Stimulated activated CD8-positive, alpha-beta memory T cell treated with anti-CD3 and anti-CD28 coated beads, Interleukin-4, amount 100 ng/mL, for 1 hour (primary cell): ENCODE measurements at places on chromosomes 1 and 21.

- DNase-seq: no peak
Observed at GRCh38 chr1:86089765-86090164, 66.8 kb downstream of the COL24A1 start.

- DNase-seq: no peak
Observed at GRCh38 chr1:51671527-51672325, 54.8 kb downstream of the OSBPL9 start.

GRCh38 chr1:162405800-162406199 lies 6.1 kb downstream of the SH2D1B start:
- no peak for DNase-seq

DNA sequence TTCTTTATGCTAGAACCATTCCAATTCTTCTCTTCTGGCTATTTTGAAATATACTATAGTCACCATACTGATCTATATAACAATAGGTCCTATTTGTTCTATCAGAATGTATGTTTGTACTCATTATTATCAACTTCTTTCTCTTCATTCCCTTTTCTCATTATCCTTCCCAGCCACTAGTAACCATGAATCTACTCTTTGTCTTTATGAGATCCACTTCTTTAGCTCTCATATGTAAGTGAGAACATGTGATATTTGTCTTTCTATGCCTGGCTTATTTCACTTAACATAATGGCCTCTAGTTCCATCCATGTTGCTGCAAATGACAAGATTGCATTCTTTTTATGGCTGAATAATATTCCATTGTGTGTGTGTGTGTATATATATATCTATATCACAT lies 31.7 kb upstream of the RC3H1 start:
- DNase-seq: no peak

- DNase-seq: no peak
Observed at GRCh38 chr1:117009132-117009531, 7.6 kb downstream of the CD101 start.

DNA sequence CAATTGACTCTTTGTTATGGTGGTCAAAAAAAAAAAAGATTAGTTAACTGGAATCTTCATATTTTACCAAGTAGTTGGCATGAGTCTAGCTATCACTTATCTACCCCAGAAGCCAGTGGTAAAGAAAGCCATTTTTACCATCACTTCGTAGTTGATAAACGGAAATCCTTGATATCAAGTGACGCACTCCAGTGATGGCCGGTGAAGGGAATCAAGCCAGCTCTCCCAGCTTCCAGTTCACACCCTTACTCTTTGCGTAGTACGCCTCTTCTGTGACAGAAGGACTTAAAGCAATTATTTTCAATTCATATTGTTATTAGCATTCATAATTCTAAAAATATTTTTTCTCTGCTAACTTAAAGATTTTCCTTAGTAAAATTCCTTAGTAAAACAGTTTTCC lies 447.9 kb downstream of the GPATCH2 start:
- DNase-seq: no peak
